ENCODE measurements at places on chromosomes 2 and 18. TPM values are rescaled to one million over a fixed set of nuclear protein-coding genes. Genes with fewer than 3 reads are reported as not detected.

DNA sequence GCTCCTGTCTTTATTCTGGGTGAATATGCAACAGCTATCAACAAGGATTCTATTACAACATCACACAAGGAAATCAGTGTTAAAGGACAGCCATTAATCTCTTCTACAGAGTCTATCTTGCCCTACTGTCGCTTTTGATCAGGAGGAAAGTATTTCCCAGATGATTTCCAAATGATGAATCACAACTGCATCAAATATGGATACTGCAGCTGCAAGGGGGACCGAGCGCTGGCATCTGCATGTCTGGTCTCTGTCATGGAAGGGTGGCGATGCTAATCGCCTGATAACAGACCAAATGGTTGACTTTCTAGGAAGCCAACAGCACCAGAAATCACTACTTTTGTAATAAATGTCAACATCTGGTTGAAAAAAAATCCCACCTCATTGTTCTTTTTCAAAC lies 21.2 kb upstream of the OR6B3 start:
- DNase-seq: no peak

GRCh38 chr2:8058652-8059051 lies 623.2 kb upstream of the ID2 start:
- DNase-seq: no peak

DNA sequence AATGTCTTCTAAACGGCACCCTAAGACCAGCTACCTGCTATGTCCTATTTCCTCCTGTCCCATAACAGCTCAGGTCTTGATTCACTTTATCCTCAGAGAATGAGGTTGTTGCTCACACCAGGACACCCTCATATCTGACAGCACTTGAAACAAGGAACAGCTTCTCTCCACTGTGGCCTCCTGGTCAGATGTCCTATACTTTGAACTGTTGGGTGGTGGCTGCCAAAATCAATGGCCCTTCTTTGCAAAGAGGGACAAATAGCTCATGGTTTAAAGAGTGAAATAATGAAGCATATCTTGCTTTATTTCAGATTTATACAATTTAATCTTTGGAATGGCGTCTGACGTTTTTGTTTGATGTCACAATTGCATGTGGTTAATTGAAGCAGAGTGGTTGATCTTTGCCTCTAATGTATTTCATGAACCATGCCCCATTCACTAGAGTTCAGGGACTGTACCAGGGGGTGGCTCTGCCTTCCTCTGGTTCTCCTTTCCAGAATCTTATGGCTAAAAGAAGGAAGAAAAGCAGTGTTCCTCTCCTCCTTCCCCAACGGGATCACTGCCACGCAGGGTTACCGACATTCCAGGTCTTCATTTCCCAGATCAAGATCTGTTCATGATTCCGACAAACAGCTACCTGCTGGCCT lies 24.1 kb upstream of the ZCCHC2 start:
- DNase-seq: no peak

DNA sequence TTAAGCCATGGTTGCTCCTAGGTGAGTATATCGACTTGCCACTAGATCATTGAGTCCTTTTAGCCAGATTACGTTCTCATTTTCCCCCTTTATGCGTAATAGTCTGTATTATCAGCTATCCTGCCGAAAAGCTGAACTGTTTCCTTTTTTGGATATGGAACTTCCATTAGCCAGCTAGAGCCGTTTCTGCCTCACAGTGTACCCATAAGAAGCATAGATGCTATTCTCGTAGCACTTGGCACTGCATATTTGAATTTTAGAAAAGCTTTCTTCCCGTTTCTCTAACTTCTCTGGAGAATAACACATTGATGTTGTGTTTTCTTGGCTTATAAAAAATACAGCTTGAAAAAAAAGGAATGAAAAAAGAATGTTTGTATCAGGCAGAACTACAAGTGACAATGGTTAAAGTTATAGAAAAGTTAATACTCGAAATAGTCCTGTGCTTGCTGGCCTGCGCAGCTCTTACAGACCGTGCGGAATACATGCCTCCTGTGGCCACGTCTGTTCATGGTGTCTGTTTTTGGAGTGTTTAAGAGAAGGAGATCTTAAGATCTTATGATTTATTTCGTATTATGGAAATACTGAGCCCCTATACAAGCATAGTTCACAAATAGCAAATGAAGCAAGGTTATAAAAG lies 710 bp downstream of the DUSP19 start:
- DNase-seq: no peak

DNA sequence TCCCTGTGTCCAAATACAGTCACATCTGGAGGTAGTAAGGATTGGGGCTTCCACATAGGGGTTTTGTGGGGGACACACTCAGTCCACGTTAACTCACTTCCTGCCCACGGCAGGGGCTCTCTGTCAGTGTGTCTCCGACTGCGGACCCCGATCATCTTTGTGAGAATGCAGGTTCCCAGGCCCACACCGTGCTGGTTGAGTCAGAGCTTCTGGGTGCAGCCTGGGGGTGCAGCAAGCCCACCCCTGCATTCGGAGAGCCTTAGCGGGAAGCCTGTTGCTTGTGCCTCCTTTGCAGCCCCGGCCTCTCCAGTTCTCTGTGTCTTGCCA lies 28.0 kb downstream of the HPCAL1 start:
- no peak for DNase-seq

The DES gene
- total RNA-seq: 0.38 TPM

The C18orf54 gene
- 4.8 TPM for total RNA-seq

The RPRM gene
- total RNA-seq: 0.10 TPM
